ENCODE measurements at places on chromosomes 3 and 15.
A peak's percentile ranks its signal among the peaks of the same experiment; 100 is the strongest.

DNA sequence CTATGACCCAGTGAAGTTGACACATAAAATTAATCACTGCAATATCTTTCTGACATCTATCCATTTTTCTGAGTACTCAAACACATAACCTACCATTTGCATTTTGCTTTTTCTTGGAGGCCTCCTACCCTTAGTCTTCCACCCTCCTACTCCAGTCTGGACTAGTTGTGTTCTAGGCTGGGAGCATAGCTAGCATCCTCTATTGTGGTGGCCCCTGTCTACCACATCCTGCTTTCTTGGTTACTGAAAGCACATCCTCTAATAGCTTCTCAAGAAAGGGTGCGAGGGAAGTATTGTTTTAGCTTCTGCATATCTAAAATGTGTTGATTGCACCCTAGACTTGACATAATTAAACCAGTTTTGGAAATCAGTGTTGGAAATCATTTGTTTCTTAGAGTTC is 176.5 kb downstream of the THSD4 start:
- no peak for DNase-seq

GRCh38 chr3:175977968-175978752 is 1119.0 kb downstream of the NAALADL2 start:
- no peak for DNase-seq

- DNase-seq = no peak
Measured at GRCh38 chr3:64293121-64293520, 67.9 kb upstream of the PRICKLE2 start.

- peak; percentile 64 for DNase-seq
Measured at GRCh38 chr3:127676921-127677351, 4.2 kb downstream of the ABTB1 start.

DNA sequence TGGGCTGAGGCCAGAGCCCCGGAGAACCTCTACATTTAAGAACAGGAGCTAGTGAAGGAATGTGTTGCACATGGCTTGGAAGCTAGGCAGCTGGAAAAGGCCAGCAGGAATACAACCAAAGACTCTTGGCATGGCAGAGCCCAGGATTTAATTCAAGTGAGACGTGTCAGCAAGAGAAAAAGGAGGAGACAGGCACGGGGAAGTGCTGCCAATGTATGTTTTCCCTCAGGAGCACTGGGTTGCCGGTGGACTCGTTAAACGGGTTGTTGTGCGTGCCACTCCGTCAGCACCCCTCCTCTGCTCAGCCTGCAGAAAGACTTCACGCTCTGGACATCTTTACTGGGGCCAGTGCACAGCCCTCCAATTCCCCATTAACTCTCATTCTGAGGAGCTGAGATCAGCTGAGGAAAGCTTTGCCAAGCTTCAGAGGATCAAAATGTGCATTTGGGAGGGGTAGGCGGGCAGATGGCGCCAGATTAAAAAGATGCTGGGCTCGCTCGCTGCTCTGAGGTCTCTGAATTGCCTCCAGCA is 103.7 kb downstream of the PDZRN3 start:
- peak; percentile 97 for DNase-seq

DNA sequence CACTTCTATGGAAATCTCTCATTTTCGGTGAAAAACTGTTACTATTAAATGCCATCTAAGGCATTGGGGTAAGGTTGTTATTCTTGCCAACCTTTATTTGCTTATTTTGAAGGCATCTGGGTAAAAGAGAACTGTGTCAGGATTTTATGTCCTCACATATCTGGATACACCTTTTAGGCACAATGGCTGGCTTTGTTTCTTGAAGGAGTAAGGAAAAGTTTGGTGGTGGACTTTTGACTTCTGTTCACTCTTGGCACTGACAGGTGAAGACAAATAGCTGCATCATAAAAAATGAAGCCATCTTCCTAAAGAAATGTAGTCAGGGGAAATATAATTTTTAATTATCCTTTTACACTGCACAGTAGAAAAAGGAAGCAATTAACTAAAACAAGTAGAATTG is 310.0 kb downstream of the CNTN3 start:
- DNase-seq = no peak
